ENCODE measurements at places on chromosomes 2 and 18.

DNA sequence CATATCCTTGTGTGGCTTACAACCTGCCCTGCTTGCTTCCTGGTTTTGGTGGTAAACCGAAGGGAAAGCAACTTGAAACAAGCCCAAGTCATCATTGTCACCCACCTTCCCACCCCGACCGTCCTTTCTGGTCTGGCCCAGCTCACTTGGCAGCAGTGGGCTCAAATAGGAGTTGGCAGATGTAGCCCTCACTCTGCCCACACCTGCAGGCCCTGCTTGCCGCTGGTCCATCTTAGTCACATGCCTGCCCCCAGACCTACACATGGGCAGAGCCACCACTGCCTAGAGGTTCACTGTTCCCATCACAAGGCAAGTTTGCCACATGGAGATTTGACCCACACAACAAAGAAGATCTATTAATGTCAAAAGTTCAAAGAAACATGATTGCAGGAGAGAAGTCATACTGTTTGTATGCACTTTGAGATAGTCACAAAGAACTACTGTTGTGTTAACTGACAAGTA lies 9.3 kb downstream of the EIPR1 start:
- no peak for DNase-seq

DNA sequence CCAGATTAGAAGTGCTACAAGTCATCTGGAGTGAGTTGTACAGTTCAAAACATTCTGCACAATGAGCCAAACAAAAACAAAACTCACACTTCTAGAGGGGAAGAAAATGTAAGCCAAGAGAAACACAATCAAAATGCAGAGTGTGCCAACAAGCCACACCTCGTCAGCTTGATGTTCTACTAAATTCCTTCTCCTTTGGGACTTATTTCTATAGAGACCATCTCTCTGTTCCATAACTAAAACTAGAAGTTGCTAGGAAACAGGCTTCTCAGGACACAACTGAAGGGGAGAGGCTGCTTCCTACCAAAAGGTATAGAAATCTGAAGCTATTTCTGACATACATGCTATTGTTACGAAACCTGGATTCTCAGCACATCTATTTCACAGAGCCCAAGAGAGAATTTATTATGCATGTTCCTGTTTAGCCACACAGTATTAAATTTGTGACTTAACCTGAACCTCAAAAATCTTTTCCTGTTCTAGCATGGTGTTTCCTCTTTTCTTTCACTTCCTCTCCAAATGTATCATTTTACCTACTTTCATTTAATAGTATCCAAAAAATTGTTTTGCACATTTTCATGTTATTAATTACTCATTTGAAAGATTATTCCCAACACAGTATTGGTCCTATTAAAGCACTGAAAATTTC lies 211.4 kb upstream of the CCDC150 start:
- no peak for DNase-seq

DNA sequence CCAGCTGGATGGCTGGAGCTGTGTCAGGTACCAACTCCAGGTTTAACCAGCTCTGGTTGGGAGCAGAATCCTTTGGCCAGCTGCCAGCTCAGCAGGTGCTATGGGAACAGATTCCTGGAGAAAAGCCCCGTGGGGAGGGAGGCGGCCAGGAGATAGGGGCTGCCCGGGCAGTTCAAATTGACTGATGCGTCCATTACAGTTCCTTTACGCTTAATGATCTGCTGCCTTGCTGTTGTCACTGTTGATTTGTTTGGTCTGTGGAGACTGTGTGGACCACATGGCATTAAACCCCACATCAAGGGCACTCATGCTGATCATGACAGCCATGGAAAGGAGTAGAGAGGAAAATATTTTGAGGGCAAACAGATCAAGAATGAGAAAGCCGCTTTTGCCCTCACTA lies 200.0 kb downstream of the TSN start:
- no peak for DNase-seq

- DNase-seq = no peak
Measured at GRCh38 chr2:10236571-10237391, 65.9 kb upstream of the HPCAL1 start.

- no peak for DNase-seq
Measured at GRCh38 chr2:214730800-214731407, 78.6 kb downstream of the BARD1 start.

Measured in GM04504 (cell line).